Endothelial cell of umbilical vein (primary cell): ENCODE measurements at places on chromosomes 4 and X. TPM values are rescaled to one million over a fixed set of nuclear protein-coding genes. Genes with fewer than 3 reads are reported as not detected.
A peak's percentile ranks its signal among the peaks of the same experiment; 100 is the strongest.

GRCh38 chr4:54449999-54450398 lies 207.8 kb upstream of the KIT start:
- no peak for DNase-seq

DNA sequence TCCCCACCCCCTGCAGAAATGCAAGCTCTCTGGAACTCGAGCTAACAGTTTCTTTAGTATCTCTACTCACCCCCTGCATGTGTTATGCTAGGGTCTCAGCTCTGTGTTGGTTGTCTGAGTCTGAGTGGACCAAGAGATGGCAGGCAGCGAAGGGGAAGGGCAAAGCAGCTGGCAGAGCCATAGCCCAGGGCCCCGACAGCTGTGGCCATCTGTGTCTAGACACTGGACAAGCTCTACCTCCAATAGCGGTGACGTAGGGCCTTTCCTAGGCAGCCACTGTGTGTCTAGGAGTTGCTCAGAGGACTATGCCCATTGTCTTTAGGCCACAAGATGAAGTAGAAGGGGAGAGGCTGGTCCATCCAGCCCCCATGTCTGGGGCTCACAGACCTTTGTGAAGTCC lies 79.2 kb downstream of the EFNB1 start:
- no peak for DNase-seq

- DNase-seq: peak; percentile 16
Observed at GRCh38 chr4:110589297-110589696, 33.6 kb downstream of the PITX2 start.

The RIBC1 gene
- 0.42 and 0.86 TPM in 2 replicates for total RNA-seq

The DCX gene
- not detected in 2 replicates for total RNA-seq

The YY2 gene
- total RNA-seq: 2.4 and 3.0 TPM in 2 replicates
